IPS-NIHi11 (cell line): ENCODE measurements at places on chromosomes 1 and 21.

DNA sequence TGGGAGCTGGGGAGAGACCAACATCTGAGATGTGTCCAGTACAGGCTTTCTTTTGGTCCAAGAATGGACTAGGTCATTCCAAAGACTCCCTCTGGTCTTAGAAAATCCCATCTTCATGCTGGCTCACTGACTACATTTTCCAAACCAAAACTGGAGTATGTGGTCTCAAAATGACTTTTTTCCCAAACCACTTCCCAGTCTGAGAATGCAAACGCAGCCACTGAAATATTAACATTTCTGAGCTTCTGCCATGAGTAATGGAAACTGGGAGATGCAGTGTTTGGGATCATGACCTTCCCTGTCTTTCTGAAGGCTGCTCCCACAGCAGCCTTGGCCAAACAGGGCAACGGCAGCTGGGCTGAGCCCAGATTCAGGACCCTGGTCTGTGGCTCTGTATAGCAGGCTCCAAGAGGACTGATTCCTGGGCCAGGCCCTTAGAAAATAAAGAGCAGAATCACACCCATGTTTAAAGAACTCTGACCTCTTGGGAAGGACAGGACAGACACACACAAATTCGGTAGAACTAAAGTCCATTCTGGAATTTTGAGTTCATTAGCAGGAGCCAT is 62.1 kb upstream of the CNTN2 start:
- no peak for DNase-seq

GRCh38 chr1:71666609-71667008 is 585.8 kb upstream of the ZRANB2 start:
- DNase-seq, result no peak

DNA sequence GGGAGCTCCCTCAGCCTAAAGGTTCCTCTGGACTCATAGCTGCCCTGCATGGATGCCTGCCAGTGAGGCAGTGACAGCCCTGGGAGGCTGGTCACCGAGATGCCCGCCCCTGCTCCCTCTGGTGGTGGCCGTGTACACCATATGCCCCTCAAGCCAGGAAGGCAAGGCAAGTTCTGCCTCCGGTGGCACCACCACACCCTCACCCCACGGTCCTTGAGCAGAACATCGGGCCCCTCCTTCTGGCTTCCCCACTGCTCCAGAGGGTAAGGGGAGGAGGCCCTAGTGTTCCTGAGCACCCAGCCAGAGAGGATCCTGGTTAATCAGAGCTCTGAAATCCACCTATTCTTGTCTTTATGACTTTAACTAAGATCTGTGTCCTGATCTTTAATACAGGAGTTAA is 1.5 kb upstream of the S100A14 start:
- DNase-seq, result peak; percentile 80

- DNase-seq, result no peak
These were observed 438.2 kb downstream of the SMYD3 start for GRCh38 chr1:246068619-246069509.

DNA sequence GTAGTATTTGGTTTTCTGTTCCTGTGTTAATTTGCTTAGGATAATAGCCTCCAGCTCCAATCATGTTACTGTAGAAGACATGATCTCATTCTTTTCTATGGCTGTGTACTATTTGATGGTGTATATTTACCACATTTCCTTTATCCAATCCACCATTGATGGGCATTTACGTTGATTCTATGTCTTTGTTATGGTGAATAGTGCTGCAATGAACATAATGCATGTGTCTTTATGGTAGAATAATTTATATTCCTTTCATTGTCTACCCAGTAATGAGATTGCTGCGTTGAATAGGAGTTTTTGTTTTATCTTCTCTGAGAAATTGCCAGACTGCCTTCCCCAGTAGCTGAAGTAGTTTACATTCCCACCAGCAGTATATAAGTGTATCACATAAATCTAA is 538.8 kb downstream of the LRRIQ3 start:
- no peak for DNase-seq

GRCh38 chr1:22208268-22208972 is 65.5 kb upstream of the WNT4 start:
- peak; percentile 46 for DNase-seq

GRCh38 chr1:55546553-55546952 is 331.4 kb upstream of the USP24 start:
- no peak for DNase-seq

DNA sequence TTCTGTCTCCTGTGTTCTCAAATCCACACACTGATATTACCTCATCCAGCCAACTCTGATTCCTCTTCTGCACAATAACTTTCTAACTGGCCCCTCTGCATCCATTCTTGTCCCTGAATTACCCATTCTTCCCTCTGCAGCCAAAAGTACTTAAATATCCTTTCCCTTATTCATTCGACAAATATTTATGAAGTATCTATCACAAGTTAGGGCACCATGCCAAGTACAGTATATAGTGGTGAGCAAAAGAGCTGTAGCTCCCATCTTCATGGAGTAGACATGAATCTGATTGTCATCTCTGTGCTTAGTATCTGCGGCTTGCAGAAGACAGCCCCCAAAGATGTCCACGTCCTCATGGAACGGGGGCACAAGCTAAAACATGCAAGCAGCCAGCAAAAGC is 316.8 kb downstream of the SETD4 start:
- no peak for DNase-seq

- DNase-seq, result no peak
These were observed 49.8 kb downstream of the BCAR3 start for GRCh38 chr1:93631626-93632365.

GRCh38 chr1:37471345-37472231 is 2.8 kb upstream of the ZC3H12A start:
- peak; percentile 82 for DNase-seq

GRCh38 chr1:167504467-167504827 is 13.9 kb downstream of the CD247 start:
- no peak for DNase-seq

- DNase-seq, result no peak
These were observed 6.2 kb upstream of the LRRC40 start for GRCh38 chr1:70211541-70211940.

DNA sequence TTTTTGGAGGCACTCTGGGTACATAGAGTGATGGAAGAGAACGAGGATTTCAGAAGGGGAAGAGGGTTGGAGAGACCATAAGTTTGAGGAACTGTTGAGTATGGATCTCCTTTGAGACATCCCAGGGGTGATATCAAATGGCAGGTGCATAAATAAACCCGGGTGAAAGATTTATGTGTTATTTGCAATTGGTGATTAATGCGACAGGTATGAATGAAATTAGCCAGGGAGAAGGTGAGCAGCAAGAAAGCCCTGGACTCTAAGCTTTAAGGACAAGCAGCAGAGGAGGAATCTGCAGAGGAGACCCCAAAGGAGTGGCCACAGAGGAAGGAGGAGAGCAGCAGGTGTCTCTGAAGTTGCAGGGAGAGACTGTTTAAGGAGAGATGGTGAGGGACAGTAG is 8.8 kb upstream of the REN start:
- no peak for DNase-seq

- peak; percentile 23 for DNase-seq
These were observed 113.8 kb upstream of the C8B start for GRCh38 chr1:57079454-57080157.

DNA sequence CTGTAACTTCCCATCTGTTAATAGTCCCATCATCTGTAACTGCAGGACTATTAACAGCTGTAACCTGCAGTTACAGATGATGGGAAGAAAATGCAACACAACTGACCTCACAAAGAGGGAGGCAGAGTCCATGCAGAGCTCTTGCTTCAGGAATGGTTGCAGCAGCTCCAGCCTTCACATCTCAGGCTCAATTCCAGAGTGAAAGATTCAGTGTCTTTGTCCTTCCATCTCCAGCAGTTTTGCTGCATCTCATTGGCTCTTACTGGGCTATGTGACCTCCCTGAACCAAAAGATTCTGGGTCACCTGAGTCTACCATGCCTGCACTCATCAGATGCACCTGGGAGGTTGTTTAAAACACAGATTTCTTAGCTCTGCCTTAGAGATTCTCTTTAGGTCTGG is 686.7 kb downstream of the MATN1 start:
- DNase-seq, result no peak

DNA sequence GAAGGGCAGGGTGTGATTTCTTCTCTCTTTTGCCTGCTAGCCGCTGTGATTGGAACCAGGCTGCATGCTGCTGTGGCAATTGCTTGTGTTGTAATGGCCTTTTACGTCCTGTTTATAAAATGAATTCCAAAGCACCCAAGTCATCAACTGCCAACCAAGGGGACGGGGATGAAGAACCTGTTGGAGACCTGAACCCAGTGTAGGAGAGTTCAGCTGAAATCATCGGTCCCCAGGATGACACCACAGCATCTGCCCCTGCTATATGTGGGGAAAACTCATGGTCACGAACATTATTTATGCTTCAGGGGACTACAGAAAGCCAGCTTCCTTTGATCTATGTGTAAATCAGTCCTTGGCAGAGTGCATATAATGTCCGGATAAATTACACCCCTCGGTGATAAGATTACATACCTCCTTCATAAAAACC is 3.8 kb downstream of the TMEM167B start:
- DNase-seq, result no peak

DNA sequence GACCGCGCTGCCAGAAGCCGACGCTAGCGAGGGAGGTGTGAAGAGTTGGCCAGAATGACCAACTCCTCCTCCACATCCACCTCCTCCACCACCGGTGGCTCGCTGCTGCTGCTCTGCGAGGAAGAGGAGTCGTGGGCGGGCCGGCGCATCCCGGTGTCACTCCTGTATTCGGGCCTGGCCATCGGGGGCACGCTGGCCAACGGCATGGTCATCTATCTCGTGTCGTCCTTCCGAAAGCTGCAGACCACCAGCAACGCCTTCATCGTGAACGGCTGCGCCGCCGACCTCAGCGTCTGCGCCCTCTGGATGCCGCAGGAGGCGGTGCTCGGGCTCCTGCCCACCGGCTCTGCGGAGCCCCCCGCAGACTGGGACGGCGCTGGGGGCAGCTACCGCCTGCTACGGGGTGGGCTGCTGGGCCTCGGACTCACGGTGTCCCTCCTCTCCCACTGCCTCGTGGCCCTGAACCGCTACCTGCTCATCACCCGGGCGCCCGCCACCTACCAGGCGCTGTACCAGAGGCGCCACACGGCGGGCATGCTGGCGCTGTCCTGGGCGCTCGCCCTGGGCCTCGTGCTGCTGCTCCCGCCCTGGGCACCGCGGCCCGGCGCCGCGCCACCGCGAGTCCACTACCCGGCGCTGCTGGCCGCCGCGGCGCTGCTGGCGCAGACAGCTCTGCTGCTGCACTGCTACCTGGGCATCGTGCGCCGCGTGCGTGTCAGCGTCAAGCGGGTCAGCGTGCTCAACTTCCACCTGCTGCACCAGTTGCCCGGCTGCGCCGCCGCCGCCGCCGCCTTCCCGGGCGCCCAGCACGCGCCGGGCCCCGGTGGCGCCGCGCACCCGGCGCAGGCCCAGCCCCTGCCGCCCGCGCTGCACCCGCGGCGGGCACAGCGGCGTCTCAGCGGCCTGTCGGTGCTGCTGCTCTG is 1.2 kb downstream of the GPR88 start:
- peak; percentile 73 for DNase-seq

DNA sequence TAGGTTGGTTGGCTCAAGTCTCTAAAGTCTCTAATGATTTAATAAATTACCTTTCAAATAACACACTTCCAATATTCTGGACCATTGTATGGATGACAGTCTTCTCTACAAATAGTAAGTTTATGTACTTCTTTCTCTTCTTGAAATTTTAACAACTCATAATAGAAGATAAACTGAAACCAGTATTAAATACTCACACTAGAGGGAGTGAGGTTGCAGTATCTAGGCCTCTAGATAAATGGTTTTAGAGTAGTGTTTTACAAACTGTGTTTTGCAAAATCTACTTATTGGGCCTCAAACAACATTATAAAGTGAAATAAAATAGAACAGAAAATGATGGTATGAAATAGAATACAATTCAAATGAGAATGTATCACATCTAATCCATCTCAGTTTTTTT is 479.9 kb upstream of the BRINP3 start:
- no peak for DNase-seq

- no peak for DNase-seq
These were observed 3.5 kb upstream of the GBP7 start for GRCh38 chr1:89179343-89179742.

DNA sequence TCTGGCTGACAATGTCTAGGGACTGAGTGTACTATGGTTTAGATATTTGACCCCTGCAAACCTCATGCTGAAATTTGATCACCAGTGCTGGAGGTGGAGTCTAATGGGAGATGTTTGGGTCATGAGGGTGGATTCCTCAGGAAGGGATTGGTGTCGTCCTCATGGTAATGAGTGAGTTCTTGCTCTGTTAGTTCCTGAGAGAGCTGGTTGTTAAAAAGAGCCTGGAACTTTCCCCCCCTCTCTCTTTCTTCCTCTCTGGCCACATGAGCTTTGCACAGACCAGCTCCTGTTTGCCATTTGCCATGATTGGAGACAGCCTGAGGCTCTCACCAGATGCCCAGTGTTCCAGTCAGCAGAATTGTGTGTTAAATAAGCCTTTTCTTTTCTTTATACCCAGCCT is 36.6 kb upstream of the CNIH3 start:
- no peak for DNase-seq

GRCh38 chr1:208772891-208773290 is 528.7 kb upstream of the PLXNA2 start:
- no peak for DNase-seq

DNA sequence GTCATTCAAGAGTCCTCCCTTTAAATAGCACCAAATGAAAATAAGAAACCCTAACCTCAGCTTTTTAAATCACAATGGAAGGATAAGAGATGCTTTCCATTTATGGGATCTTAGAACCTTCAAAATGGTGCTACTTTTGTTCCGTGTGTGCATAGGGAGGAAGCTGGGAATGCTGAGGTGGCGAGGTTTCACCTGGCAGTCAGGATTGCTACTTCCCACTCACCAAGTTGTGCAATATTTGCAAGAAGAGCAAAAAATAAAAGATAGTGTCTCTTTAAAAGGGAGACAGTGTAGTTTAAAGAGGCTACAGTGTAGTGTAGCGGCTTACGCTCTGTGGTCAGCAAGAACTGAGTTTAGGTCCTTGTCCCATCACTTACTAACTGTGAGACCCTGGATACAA is 392.4 kb upstream of the ST6GALNAC5 start:
- DNase-seq, result no peak

- DNase-seq, result no peak
These were observed 59.5 kb downstream of the S100B start for GRCh38 chr21:46545363-46545762.

- DNase-seq, result peak; percentile 76
These were observed at the start of gene C1orf216 for GRCh38 chr1:35718492-35719336. C1orf216 (minus strand) TSS chr1:35718884; CDS start chr1:35716321, 2,563 bp downstream.

DNA sequence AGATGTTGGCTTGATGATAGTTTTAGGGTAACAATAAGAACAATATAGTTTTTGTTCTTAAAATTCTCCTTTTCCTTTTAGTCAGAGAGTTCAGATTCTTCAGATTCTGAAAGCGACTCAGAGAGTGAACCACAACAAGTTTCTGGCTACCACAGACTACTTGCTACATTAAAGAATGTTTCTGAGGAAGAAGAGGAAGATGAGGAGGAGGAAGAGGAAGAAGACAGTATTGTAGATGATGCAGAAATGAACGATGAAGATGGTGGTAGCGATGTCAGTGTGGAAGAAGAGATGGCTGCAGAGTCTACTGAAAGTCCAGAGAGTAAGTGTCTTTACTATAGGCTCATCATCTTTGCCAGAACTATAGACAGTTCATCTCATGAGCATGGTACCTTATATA is 3.0 kb downstream of the UTP25 start:
- no peak for DNase-seq
